ENCODE measurements at places on chromosomes 3 and 15.

DNA sequence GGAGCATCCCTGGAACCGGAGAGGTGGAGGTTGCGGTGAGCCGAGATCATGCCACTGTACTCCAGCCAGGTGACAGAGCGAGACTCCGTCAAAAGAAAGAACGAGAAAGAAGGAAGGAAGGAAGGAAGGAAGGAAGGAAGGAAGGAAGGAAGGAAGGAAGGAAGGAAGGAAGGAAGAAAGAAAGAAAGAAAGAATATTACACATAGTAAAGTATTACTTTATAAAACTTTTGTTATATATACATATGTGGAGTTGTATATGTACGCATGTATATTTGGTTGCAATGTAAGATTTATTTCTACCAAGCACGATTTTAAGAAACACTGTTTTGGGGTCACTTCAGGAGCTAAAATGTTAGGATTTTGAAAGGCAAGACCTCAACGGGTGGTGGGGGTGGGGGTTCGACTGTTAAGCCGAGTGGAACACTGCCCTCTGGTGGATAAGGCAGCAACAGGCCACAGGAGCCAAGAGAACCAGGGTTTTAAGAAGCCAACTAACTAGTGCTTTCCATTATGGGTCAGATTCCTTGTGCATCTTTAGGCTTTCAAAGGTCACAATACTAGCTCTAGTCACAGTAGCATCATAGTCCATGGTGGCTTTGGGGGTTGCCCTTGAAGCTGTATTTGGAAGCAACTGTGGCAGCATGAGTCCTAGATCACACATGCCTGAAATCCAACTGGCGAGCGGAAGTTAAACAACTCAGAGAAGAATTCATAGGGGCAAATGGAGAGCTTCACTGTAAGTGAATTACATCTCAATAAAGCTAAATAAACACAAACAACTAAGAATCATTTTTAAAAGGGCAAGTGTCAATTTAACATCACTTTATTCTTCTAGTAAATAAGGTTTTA is 22.5 kb downstream of the GLB1 start:
- DNase-seq = no peak

GRCh38 chr3:12856626-12857025 is 15.3 kb upstream of the RPL32 start:
- DNase-seq = no peak

GRCh38 chr3:140830391-140830790 is 111.2 kb upstream of the SLC25A36 start:
- no peak for DNase-seq

GRCh38 chr3:134312072-134312872 is 61.6 kb upstream of the RYK start:
- no peak for DNase-seq

GRCh38 chr3:188624384-188624783 is 470.4 kb downstream of the LPP start:
- no peak for DNase-seq

- no peak for DNase-seq
Measured at GRCh38 chr3:55571913-55572312, 84.8 kb upstream of the WNT5A start.

GRCh38 chr3:59727902-59728586 is 678.2 kb upstream of the CFAP20DC start:
- DNase-seq = no peak

DNA sequence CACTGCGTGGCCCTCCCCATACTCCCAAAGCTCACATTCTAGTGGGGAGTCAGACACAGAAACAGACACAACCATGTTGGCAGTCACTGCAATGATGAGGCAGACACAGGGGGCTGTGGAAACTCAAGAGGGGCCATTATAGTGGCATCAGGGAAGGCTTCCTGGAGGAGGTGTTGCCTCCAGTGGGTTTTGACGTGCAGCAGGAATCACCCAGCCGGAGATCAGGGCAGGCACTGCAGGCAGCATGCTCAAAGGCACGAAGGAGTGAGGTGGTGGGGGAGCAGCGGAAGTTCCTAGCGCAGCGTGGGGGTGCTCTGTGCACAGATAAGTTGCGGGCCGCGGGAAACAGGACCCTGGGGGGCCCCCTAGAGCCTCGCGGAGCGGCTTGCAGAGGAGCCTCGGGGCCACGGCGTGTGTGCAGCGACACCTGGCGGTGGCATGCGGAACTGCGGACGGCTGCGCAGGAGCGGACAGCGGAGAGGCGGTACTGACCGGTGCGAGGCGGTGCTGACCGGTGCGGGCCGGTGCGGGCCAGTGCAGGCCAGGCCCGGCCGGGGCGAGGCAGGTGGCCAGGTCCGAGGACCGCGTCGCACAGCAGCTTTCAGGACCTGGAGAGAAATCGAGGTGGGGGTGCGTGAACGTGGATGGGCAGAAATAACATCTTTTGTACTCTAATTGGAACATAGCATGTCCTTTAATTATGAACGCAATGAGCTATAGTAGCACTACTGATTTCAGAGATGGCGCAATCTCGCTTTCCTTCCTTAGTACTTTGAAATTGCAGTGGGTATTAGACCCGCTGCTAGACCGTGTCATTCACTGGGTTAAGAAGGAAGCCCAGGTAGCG is 101.5 kb downstream of the FBLN2 start:
- peak; percentile 22 for DNase-seq

GRCh38 chr3:48232232-48232631 is 8.7 kb upstream of the ZNF589 start:
- no peak for DNase-seq

DNA sequence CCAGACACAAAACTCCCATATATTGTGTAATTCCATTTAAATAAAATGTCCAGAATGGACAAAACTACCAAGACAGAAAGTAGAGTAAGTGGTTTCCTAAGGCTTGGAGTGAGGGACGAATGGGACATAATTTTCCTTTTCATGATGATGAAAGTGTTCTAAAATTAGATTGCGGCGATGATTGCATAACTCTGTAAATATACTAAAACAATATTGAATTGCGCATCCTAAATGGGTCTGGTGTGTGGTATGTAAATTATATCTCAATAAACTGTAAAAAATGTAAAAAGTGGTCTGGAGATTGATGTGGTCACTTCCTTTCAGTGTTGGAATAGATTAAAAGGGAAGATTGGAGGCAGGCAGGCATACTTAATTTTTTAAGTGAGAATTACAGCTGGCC is 105.9 kb upstream of the KCNAB1 start:
- no peak for DNase-seq

DNA sequence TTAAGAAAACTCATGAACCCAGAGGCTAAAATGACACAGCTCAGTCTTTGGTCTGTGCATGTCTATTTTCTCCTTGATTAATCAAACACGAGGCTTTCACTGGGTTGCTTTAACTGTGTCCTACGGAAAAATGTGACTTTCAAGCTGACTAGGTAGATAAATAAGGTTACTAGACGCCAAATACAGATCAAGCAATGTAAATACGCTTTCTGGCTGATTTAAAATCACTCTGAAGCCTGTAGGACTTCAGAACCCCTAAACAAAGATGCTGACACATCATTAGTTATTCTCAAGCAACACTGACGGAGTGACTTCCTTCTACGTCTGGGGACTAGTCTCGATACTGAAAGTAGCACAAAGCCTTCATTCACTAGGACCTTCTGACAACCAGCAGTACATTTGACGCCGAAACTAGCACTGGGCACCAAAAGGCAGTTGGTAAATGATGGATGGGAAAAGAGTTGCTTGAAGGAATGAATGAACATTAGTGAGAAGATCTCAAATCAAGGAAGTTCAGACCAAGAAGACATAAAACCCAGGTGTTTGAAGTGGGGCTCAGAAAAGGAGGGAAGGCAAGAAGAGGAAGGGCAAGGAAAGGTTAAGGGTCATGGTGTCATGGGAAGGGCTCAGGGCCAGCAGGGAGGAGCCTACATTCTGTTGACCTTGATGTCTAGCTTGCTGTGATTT is 67.1 kb upstream of the CDV3 start:
- DNase-seq = no peak

GRCh38 chr3:87727783-87728182 is 331.0 kb downstream of the CGGBP1 start:
- DNase-seq = no peak

- DNase-seq = no peak
Measured at GRCh38 chr3:33091746-33092145, 5.2 kb downstream of the GLB1 start.

DNA sequence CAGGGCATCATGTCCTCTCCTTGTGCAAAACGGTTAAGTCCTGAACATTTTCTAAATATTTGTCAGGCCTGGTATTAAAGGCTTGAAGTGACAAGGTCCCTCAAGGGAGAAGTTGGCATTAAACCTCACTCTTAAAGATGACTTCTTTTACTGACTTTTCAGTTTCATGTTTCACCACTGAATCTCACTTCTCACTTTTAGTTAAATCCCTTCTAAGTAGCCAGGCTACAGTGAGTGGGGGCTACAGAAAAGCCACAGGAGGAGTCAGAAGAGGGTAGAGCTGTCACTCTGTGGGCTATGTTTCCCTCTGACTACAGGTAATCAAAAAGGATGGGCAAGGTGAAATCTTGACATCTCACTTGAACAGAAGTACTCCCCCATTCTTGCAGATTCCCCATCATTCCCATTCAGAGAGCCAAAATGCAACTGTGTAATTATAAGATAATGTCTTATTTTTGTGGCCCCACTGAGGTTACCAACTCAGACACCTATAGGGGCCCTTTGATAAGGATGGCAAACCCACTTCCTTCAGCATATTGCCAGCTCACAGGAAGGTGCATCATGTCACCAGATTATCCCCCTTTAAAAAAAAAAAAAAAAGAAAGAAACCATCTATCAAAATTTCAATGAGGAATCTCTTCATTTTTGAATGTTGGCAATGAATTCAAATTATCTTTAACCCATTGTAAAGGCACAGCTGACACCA is 790.1 kb upstream of the CFAP20DC start:
- no peak for DNase-seq

DNA sequence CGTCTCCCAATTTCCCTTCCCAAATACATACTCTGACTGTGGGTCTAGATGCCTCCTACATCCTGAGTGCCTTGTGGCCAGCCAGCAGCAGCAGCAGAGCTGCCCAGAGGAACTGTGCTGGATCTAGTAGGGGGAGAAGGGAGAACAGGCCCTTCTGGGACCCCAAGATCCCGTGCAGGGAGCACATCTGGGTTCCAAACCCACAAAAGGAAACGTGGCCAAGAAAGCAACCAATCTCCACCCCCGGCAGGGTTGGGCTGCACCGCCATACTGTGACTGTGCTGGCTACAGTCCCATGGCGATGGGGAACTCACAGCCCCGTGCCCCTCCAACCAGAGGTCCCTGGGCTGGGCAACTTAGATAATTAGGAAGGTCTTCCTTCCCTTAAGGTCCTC is 86.3 kb downstream of the PPCDC start:
- no peak for DNase-seq

- no peak for DNase-seq
Measured at GRCh38 chr3:14147066-14147435, 22.2 kb downstream of the TMEM43 start.

DNA sequence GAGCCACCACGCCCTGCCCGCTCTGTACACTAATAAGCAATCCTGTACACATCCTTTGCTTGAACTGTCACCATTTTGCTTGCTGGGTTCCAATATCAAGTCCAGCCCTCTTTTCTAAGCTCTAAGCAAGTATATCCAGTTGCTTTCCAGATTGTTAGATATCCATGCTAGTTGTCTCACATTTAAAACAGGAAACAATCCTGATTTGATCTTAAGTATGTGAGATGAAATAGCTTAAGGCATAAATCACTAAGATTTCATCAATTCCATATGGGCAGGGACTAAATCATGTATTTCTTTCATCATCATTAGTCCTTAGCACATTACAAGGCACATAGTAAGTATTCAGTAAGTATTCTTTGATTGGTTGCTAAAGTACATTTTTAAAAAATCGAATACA is 16.2 kb downstream of the ATP11B start:
- no peak for DNase-seq

GRCh38 chr3:138418601-138419206 is 15.7 kb upstream of the ESYT3 start:
- DNase-seq = no peak

DNA sequence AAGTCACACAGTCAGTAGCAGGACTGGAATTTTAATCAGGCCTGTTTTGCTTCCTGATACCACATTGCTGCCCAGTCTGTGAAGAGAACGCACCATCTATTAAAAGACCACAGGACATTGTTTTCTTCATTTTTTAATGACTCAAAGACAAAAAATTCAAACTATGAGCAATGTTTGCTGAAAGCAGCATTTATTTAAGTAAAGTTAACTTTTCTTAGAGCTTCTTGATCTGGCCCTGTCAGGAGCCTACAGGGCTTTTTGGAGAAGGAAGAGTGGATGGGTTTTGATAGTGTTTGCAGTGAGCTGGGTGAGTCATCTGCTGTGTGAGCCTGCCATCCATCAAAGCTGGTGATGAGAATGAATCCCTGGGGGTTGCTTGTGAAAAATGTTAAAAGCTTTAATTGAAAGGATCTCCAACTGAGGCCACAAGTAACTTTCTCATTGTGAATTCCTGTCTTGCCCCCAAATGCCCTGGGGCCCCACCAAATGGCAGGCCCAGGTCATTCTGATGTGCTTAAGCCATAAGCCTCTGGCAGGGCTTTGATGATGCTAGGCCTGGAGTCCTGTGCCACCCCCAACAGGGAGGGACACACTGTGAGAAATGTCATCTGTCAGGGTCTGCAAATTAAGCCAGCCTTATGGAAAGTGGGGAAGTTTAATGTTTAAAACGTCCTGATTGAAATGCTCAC is 136.2 kb upstream of the PFN2 start:
- DNase-seq = peak; percentile 45

- peak; percentile 55 for DNase-seq
Measured at GRCh38 chr15:98523912-98524662, 124.3 kb upstream of the IGF1R start.

GRCh38 chr3:119649761-119650160 is 10.6 kb downstream of the POPDC2 start:
- no peak for DNase-seq

- no peak for DNase-seq
Measured at GRCh38 chr3:156615592-156616173, 58.7 kb upstream of the TIPARP start.

- no peak for DNase-seq
Measured at GRCh38 chr3:44920081-44920480, 45.7 kb downstream of the TGM4 start.

DNA sequence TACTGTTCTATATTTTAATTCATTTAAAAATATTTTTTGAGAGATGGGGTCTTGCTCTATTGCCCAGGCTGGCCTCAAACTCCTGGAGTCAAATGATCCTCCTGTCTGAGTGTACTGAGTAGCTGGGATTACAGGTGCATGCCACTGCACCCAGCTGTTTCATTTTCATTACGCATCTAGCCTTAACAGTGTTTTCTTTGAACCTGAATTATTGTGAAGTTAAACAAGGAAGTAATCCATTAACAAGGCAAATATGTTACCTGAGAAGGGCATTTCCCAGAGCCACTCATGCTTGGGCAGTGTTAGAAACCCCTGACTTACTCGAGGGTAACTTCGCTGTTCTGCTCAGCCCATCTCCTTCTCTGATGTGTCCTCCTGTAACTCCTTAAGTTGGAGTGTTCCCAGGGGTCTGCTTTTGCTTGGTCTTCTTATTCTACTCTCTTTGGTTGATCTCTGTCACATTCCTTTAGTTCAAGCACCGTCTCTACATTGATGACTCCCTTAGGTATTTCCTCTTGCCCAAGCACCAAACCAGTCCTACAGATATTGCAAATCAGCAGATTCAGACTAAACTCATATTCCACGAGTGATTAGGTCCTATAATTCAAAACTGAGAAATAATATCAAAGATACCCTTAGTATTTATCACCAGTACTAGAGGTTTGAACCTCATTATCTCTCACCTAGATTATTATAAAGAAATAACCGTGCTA is 107.9 kb downstream of the STAC start:
- DNase-seq = no peak
